ENCODE measurements at places on chromosomes 4 and X.

- peak; percentile 32 for DNase-seq
These were observed 14.1 kb upstream of the SYTL4 start for GRCh38 chrX:100745806-100746537.

DNA sequence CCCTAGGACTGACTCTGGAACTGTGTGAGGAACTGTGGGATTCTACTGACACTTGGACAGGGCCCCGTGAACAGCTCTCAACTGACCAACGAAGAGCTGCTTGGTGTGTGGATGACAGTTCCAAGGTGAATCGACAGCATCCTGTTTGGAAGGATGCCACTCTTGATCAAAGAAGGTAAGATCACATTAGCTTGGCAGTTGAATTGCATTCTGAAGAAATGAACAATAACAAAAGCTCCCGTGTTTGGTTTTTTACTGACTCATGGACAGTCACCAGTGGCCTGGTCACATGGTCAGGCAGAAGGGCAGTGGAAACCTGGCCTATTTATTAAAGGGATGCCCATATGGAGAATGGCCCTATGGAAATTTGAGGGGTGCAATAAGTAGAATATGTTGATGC lies 33.1 kb upstream of the GPR34 start:
- peak; percentile 19 for DNase-seq

DNA sequence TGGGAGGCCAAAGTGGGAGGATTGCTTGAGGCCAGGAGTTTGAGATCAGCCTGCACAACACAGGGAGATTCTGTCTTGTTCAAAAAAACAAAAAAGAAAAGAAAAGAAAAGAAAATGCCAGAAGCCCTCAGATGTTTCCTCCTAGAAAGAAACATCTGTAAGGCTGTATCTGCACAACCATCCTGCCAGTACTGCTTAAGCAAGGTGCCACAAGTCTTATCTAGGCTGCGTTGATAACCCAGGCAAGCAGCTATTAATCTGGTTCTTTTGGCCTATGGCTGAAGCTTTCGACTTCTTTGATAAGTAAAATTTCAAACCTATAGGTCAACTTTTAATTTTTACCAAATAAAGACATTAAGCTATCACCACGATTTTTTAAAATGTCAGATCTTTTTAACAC lies 3.1 kb downstream of the COX18 start:
- no peak for DNase-seq

GRCh38 chr4:86152454-86152853 lies 207.4 kb downstream of the MAPK10 start:
- no peak for DNase-seq

DNA sequence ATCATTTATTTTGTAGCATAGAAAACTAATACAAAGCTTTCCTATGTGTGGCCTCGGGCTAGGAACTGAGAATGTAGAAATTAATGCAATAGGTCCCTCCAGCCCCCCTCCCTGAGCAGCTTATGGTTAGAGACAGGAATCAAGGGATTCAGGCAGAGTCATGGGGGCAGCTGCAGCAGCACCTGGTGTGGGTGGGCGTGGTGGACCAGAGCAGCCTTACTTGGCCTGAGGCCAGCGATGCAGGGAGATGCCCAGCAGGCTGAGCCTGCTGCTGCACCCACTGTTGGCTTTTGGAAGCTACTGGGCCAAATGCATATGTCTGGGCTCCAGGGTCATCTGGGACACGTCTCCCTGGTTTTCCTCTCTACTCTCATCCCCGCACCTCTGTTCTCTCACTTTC lies 74.0 kb downstream of the STK32B start:
- no peak for DNase-seq

GRCh38 chrX:40449956-40450706 lies 130.6 kb upstream of the ATP6AP2 start:
- DNase-seq = no peak

Data from EH (cell line).